ENCODE measurements at places on chromosomes 7 and 10.

DNA sequence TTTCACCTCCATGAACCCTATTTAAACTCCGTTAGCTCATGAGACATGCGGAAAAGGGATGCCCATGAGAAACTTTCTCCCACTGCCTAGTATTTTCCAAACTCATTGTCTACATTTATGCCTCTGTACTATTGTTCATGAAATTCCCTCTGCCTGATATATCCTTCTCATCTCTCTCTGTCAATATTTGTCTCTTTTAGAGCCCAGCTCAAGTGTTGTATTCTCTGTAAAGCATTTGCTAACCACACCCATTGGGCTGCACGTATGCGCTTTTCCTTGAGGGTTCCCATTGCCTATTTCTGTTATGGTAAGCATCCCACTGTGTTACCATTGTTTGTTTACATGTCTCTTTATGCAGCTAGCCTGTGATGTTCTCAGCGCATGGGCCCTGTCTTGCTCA, 211.4 kb downstream of the MDFIC start:
- no peak for DNase-seq

- DNase-seq = no peak
Measured at GRCh38 chr7:134368851-134369544, 52.3 kb upstream of the SLC35B4 start.

GRCh38 chr10:115974816-115975430, 298.1 kb downstream of the GFRA1 start:
- DNase-seq = no peak

- no peak for DNase-seq
Measured at GRCh38 chr7:70890147-70890969, 241.6 kb upstream of the GALNT17 start.

- DNase-seq = no peak
Measured at GRCh38 chr10:65275296-65275695, 1650.5 kb upstream of the LRRTM3 start.

DNA sequence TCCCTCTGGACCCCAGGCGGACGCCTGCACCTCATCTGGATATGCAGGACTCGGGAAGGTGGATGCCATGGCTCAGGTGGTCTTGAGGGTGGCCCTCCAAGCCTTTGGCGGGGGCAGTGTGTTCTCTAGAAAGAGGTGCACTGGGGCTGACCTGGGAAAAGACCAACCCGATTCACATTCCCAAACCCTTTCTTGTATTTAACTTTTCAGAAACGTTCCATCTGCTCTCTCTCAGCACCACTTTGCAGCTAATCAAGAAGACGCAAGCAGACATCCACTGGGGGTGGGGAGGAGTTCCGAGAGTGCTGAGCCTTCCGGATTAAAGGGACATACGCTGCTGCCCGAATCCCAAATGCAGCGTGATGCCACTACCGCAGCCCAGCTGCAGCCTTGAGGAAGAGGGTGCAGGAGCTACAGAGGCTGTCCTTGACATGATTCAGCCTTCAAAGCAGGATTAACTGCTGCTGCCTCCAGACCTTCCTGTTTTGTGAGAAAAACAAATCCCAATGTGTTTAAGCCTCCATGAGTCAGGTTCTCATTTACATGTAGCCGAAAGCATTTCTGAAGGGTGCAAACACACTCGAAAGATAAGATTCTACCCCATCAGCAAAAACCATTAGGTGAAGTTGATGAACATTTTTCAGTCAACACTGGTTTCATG, 39.9 kb downstream of the RBM17 start:
- DNase-seq = no peak

DNA sequence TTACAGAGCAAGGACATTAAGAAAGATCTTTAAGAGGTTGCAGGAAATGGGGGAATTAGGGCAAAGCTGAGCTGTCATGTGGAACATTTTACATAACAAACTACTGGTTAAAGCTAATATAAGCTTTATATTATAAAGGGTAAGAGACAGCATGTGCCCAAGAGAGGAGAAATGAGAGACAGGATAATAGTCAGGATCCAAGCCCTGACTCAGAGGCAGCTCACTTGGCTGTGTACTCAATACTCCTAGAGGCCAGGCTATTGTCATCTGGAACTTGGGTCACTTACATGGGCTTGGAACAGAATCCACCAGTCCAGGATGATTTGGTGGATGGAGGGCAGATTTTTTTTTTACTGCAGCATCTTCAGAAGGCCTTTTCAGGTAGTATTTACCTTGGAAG, 418.6 kb upstream of the ZMIZ1 start:
- no peak for DNase-seq

DNA sequence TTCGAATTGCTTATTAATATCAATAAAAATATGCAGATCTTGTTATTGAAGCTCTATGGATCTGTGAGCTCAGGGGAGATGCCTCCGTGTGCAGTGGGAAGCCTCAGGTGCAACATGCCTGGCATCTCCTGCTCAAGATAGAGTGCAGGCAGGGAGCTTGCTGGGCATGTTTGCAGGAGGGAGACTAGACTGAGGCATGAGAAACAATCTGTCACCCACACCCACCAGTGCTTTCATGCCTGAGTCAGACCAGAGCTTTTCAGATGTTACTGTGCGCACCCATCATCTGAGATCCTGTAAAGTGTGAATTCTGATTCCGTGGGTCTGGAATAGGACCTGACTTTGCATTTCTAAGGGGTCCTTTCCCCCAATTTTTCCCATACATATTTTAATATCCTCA, 62.0 kb downstream of the ZNF33B start:
- no peak for DNase-seq

DNA sequence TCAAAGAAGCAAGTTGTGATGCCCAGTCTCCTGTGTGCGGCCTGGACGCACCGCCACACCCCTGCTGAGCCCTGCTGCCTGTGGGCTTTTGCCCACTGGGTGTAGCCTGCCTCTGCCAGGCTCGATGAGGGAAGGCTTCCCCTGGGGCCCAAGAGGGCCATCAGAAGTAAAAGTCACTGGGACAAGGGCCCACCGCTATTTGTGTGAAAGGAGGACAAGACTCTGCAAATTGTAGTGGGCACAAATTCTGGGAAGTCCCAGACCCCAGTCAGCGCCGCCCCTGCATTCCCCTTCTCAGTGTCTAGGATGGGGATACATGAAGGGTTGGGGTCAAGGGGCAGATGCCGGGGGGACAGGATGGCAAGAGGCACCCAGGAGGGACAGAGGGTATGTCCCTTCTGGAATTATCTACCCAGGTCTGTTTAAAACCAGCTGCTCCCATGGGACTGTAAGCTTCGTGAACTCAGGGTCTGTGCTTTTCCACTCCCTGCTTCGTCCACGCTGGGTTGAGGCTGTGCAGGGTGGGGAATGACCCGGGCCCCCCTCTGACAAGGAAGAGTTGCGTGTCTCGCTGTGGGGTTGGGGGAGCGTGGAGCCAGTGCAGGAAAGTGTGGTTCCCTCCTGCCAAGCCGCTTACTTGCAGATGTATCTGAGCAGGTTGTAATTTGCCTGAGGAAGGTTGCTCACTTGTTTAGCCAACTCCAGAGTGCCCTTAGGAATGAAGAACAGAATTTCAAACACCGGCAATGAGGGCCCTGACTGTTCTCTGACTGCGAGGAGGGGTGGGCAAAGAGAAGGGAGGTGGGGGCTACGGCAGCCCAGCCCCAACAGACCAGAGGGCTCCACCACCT, 147.2 kb downstream of the MAPK8 start:
- DNase-seq = no peak

GRCh38 chr10:72098301-72098835, 10.0 kb upstream of the SPOCK2 start:
- DNase-seq = no peak

DNA sequence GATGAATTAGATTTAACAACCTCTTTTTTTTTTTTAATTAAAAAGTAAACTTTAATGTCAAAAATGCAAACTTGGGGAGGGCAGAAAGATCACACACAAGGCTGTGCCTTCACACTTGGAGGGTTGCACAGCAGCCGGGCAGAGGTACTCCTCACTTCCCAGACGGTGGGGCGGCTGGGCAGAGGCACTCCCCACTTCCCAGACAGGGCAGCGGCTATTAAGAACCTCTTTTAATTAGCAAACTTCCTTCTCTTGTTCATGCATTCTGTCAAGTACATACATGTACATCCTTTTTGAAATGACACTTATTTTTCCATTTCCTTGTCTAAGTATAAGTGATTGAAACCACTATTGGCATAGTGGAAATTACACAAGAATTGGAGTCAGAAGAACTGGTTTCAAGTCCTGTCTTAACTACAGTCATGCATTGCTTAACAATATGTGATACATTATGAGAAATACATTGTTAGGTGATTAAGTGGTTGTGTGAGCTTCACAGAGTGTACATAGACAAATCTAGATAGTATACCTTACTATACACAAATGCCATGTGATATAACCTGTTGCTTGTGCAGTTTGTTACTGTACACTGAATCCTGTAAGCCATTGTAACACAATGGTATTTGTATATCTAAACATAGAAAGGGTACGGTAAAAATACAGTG, 26.5 kb downstream of the BTRC start:
- DNase-seq = no peak

DNA sequence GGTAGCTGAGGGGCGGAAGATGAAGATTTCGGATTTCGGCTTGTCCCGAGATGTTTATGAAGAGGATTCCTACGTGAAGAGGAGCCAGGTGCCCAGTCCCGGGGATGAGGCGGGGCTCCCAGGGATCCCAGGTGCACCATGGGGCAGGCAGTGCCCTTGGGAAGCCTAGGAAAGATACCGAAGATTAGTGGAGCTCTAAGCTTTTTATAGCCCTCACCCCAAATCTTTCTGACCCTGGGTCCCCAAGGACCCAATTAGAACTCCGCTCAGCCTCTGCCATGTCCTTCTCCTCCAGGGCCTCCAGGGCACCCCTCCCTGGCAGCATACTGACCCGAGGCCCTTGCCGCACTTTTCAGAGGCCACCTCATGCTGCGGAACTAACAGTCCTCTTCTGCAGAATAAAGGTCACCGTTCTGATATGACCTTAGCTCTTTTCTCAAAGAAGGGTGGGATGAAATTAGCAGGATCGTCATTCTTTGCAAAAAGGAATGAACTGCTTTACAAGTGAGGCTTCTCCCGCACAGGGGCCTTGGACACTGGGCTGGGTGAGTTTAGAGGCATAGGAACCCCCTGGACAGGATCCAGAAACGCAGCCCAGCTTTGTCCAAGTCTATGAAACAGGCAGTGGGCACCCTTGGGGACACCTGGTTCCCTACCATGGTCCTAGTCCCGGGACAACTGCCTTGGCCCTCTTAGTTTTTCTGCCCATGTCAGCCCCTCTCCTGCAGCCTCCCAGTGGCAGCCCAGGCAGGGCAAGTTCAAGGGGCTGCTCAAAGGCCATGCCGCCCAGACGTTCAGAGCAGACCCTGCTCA, 17.9 kb upstream of the CSGALNACT2 start:
- DNase-seq = no peak

- DNase-seq = no peak
Measured at GRCh38 chr7:77587272-77587671, 50.2 kb downstream of the PTPN12 start.

GRCh38 chr7:132895231-132895630, 186.7 kb downstream of the CHCHD3 start:
- DNase-seq = no peak

DNA sequence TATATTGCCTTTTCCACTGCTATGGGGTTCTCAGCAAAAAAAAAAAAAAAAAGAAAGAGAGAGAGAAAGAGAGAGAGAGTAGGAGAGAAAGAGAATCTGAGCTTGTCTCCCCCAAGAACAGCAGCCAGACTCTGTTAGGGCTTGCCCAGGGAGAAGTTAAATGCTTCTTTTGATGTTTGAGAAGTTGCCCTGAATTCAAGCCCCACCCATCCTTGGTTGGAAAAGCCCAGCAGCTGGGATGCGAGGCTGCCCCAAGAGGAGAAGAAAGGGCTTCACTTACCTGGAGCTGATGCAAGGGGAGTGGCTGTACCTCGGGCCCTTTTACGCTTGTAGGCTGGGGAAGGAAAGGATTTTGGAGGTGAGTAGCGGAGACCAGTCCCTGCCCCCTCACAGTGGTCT, 20.9 kb upstream of the MGMT start:
- no peak for DNase-seq

DNA sequence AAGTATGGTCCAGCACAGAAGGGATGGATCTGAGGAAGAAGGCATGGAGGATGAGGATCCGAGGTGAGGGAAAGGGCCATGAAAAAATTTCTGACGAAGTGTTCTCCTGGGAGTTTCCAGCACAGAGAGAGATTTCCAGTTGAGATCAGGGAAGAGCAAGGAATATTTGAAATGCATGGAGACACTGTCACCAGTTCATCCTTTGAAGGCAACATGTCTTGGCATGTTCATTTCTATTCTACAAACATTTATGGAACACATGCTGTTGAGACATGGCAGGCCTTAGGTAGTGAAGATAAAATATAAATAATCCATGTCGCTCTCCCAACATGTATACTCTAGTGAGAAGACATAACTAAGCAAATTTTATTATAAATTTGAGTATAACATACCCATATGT, 234.0 kb upstream of the TCF7L2 start:
- no peak for DNase-seq

GRCh38 chr10:126234630-126235029, 153.6 kb downstream of the ADAM12 start:
- no peak for DNase-seq

GRCh38 chr7:35260246-35260645, 6.3 kb upstream of the TBX20 start:
- no peak for DNase-seq

DNA sequence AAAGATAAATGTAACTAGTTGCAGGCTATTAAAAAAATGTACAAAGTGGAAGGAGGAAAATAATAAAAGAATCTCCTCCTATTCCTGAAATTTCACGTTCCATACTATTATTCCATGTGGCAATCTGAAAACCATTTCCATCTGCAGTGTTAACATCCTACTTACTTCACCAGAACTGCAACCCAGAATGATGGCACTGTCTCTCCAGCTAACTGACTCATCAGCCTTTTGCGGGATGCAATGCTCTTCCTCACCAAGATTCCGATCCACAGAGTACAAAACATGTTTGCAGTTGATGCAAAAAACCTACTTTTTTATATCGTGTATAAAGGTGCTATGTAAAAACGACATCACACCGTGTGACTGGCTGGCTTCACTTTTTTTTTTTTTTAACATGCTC, 50.8 kb downstream of the ESYT2 start:
- DNase-seq = no peak

DNA sequence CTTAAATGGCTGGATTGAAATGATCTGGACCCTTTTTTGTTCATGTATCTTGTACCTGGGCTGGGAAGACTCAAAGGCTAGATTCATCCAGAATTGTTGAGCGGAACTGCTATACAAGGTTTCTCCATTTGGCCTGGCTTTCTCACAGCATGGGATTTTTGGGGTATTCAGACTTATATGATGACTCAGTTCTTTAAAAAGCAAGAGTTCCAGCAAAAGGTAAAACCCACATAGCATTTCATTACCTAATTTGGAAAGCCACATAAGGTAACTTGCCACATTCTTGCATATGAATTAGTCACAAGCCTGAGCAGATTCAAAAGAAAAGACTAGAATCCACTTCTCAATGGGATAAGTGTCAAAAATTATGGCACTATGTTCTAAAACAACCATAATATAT, 137.4 kb downstream of the HGF start:
- no peak for DNase-seq

GRCh38 chr10:16016688-16017087, 156.4 kb upstream of the MINDY3 start:
- DNase-seq = no peak

Measured in stimulated activated CD4-positive, alpha-beta T cell treated with anti-CD3 and anti-CD28 coated beads, Interleukin-12 subunit alpha, Interleukin-12 subunit beta, amount 100 ng/mL, for 24 hours (primary cell).